Subcutaneous preadipocyte (primary cell): ENCODE measurements at places on chromosomes 2 and 18. TPM values are rescaled to one million over a fixed set of nuclear protein-coding genes. Genes with fewer than 3 reads are reported as not detected.

R3HDM1 gene
- total RNA-seq = 10.7 and 16.2 TPM in 2 replicates

SCN3A gene
- not detected in 2 replicates for total RNA-seq

MTX2 gene
- total RNA-seq = 10.2 and 10.3 TPM in 2 replicates

HAT1 gene
- 35.6 and 42.2 TPM in 2 replicates for total RNA-seq

CDCA7 gene
- total RNA-seq = 7.7 and 16.6 TPM in 2 replicates

TCF4 gene
- total RNA-seq = 69.4 and 89.7 TPM in 2 replicates

INHA gene
- 0.20 and 0.37 TPM in 2 replicates for total RNA-seq

HK2 gene
- total RNA-seq = 21.3 and 27.4 TPM in 2 replicates
